ENCODE measurements at places on chromosomes 5 and 9.

- no peak for DNase-seq
These were observed 60.3 kb upstream of the PJA2 start for GRCh38 chr5:109469896-109470662.

DNA sequence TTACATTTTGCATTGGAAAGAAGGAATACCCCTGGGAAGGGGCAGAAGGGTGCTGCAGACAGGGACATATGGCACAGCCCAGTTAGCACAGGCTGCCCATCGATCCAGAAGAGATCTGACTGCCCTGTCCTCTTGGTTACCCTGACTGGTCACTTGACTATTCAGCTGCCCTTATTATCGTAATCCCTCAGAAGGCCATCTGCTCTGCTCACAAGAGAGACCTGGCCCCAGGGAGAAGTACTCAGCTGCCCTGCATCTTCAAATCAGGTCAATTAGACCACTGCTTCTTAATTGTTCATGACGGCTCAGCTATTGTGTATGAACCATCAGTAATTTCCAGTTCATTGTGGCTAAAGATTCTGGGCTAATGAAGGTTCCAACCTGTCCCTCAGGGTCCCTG, 345.0 kb downstream of the TLE1 start:
- no peak for DNase-seq

- DNase-seq, result no peak
These were observed 56.9 kb downstream of the AP3S1 start for GRCh38 chr5:115898656-115899055.

DNA sequence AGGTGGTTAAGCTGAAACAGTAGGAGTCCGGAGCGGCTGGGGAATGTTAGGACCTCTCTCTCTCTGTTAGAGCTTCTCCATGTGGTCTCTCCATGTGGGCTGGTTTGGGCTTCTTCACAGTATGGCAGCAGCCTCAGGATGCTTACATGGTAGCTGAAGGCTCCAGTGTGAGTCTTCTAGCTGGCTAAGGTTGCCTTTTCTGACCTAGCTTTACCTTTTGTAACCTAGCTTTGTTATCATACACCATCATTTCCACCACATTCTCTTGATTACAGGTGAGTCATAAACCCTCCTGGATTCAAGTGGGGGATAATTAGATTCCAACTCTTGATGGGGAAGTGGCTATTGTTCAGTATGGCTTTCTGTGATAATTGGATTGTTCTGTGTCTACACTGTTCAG, 98.5 kb downstream of the MTREX start:
- DNase-seq, result no peak

DNA sequence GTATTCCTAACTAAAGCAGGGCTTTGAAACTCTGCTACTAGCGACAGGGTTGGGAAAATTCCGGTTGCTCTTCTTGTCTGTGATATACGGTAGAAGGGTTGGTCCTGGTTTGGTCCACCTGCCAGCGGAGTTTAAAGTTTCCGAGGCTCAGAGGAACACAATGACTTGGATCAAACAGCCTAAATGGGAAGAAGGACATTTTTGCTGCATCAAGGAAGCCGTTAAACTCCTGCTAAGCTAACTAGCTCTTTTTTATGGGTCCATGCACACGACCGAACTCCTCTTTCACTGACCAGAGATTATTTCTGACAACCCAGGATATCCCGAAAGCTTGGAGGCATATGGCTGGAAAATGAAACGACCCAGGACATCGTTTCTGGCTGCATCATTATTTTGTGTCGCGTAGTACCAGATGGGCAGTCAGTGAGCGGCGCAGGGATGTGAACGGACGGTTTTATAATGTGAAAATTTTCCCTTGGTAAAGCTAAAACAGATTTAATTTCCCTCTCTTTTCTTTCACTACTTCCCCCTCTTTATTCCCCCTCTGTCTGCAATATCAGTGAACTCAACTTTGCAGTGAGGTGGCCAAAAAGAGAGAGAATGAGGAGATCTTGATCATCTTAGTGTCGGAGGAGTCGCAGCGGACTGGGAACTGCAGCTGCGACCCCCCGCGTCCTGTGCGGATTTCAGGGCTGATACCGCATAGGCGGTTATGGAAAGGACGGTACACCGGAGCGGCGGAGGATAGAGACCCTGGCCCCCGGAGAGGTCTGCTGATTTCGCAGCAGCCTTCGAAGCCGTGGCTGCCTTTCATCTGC, at the start of gene LURAP1L:
Gene LURAP1L (plus strand): TSS at position 160 of the 818 bp plus-strand sequence. CDS start 696 bp downstream, outside the sequence.
- DNase-seq, result peak; percentile 50

GRCh38 chr5:39471836-39472508, 47.2 kb upstream of the DAB2 start:
- DNase-seq, result no peak

DNA sequence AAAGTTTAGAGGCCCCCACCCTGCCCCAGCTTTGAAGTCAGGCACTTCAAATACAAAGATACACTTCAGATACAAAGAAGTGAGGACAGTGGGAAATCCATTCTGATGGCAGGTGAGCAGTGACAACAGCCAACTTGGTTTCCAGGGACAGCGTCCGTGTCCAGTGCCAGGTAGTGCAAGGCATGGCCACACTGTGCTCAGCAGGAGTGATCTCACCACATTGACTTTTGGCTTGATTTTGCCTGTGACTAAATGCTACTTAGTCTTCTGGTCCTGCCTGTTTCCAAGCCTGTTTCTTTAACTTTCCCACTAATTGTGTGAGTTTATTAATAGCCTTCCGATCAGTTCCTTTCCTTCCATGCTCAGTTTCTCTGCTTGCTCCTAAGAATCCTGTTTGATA, 72.6 kb upstream of the PALM2AKAP2 start:
- DNase-seq, result no peak

GRCh38 chr9:8648271-8648845, 848.8 kb upstream of the DMAC1 start:
- no peak for DNase-seq

GRCh38 chr5:8827696-8828095, 718.2 kb downstream of the SEMA5A start:
- no peak for DNase-seq

- DNase-seq, result no peak
These were observed 275.5 kb downstream of the SPOCK1 start for GRCh38 chr5:137223324-137224295.
